Activated naive CD8-positive, alpha-beta T cell treated with anti-CD3 and anti-CD28 coated beads, Interleukin-2, amount 10 ng/mL, durations not matched to agents 7 days and 5 days (primary cell): ENCODE measurements at places on chromosomes 3 and 15. TPM values are rescaled to one million over a fixed set of nuclear protein-coding genes. Genes with fewer than 3 reads are reported as not detected.

The WWTR1 gene
- total RNA-seq = 0.79 TPM

The GNAT1 gene
- total RNA-seq = not detected

The SLC51A gene
- not detected for total RNA-seq

The LDHAL6B gene
- total RNA-seq = not detected

The PIGX gene
- total RNA-seq = 32.6 TPM

The APOD gene
- total RNA-seq = not detected

The ZNF860 gene
- not detected for total RNA-seq

The CCR1 gene
- total RNA-seq = 58.6 TPM

The LMOD3 gene
- not detected for total RNA-seq

The SCAMP5 gene
- total RNA-seq = 0.22 TPM

The STRIT1 gene
- total RNA-seq = not detected

The OR5K2 gene
- total RNA-seq = not detected

The TM4SF18 gene
- not detected for total RNA-seq

The CDCP1 gene
- 7.1 TPM for total RNA-seq

The SNTN gene
- total RNA-seq = not detected

The RTP3 gene
- total RNA-seq = not detected

The FBXO45 gene
- total RNA-seq = 13.0 TPM

The GPR149 gene
- total RNA-seq = not detected

The C3orf38 gene
- 33.2 TPM for total RNA-seq

The IMP3 gene
- total RNA-seq = 85.3 TPM

The XIRP1 gene
- not detected for total RNA-seq

The NME9 gene
- 0.57 TPM for total RNA-seq

The SLC38A3 gene
- total RNA-seq = not detected

The GRAMD1C gene
- total RNA-seq = 2.2 TPM

The PROK2 gene
- total RNA-seq = not detected

The GRK7 gene
- total RNA-seq = not detected

The GUCA1C gene
- not detected for total RNA-seq

The GOLGA8T gene
- total RNA-seq = 1.5 TPM

The ATP11B gene
- 136 TPM for total RNA-seq

The HDC gene
- 0.22 TPM for total RNA-seq

The LYZL4 gene
- not detected for total RNA-seq

The RYR3 gene
- not detected for total RNA-seq

The AGBL1 gene
- not detected for total RNA-seq

The LRRC3B gene
- not detected for total RNA-seq

The RAD51 gene
- 54.5 TPM for total RNA-seq

The KNG1 gene
- not detected for total RNA-seq

The SLC6A11 gene
- not detected for total RNA-seq

The SH3GL3 gene
- total RNA-seq = not detected

The ITIH4 gene
- 30.7 TPM for total RNA-seq

The SEC62 gene
- 77.1 TPM for total RNA-seq

The NEO1 gene
- total RNA-seq = 6.3 TPM

The GLDN gene
- total RNA-seq = not detected
